ENCODE measurements at places on chromosomes 11 and 22.

DNA sequence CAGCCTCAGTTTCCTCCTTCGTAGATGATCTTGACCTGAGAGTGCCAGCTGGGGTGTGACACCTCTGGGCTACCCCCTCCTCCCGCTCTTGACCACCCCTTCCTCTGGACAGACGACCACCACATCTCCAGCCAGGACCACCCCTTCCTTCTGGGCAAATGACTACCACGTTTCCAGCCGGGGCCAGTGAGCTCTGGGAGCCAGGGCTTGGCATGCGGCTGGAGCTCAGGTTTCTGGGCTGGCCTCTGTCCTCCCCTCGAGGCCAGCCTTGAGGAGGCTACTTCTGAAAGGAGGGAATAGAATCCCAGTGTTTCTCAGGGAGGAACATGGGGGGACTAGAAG, 120.9 kb downstream of the KCNQ1OT1 start:
- DNase-seq, result no peak

DNA sequence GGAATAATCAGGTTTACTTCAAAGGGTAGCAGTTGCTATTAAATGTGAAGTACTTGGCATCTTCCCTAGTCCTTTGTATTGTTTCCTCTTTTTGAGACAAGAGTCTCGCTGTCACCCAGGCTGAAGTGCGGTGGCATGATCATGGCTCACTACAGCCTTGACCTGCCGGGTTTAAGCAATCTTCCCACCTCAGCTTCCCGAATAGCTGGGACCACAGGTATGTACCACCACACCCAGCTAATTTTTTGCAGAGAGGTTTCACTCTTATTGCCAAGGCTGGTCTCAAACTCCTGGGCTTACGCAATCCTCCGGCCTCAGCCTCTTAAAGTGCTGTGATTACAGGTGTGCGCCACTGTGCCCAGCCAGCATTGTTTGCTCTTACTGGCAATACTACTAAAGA, 36.2 kb upstream of the RAPSN start:
- no peak for DNase-seq

DNA sequence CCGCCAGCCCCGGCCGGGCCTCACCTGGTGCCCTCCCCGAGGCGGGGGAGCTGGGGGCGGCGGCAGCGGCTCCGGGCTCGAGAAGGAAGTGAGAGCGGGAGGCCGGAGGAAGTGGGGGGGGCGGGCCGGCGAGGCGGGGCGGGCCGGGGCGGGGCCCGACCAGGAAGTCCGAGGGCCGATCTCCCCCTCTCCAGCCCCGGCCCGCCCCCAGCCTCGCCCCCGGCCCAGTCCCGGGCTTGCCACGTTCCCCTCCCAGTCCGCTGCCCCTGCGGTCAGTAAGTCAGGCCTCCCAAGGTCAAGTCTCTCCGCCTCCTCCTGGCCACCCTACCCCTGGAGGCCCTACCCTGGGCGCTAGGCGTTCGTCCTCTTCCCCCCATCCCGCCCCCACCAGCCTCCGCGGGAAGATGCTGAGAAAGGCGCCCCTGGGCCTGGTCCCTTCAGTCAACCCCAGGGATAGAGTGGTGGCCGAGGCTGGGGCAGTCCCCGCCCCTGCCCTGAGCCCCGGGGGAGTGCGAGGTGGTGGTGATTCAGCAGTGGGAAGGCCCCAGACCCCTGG, at the start of gene RHOG:
Gene RHOG, minus strand, starts transcription at position 90 of the 556 bp plus-strand sequence. CDS start 12,821 bp downstream, outside the sequence.
- peak; percentile 81 for DNase-seq

- no peak for DNase-seq
These were observed 30.5 kb upstream of the FNBP4 start for GRCh38 chr11:47797633-47798032.

GRCh38 chr11:2462543-2462985, 17.8 kb downstream of the KCNQ1 start:
- DNase-seq, result no peak

All from NCI-H1417 (cell line).